Placental pericyte (primary cell): ENCODE measurements at places on chromosomes 5 and 9. TPM values are rescaled to one million over a fixed set of nuclear protein-coding genes. Genes with fewer than 3 reads are reported as not detected.

The TAF11L10 gene
- not detected in 2 replicates for total RNA-seq

The MLANA gene
- not detected in 2 replicates for total RNA-seq

The CDX1 gene
- total RNA-seq = 0.22 and 0.57 TPM in 2 replicates

The BAAT gene
- 0.14 TPM in 1 of 2 replicates, not detected in the other for total RNA-seq

The ADAMTS6 gene
- 49.2 and 141 TPM in 2 replicates for total RNA-seq

The OR1J2 gene
- not detected in 2 replicates for total RNA-seq

The HTR1A gene
- not detected in 2 replicates for total RNA-seq

The CDC20B gene
- total RNA-seq = not detected in 2 replicates

The SPINK6 gene
- total RNA-seq = not detected in 2 replicates

The RGS7BP gene
- total RNA-seq = not detected in 2 replicates

The FAM170A gene
- total RNA-seq = not detected in 2 replicates

The SLC6A3 gene
- total RNA-seq = not detected in 2 replicates

The FOXE1 gene
- total RNA-seq = 0.14 and 0.22 TPM in 2 replicates

The APBA1 gene
- total RNA-seq = 3.5 and 9.2 TPM in 2 replicates

The SPINK4 gene
- total RNA-seq = 1.3 and 1.8 TPM in 2 replicates

The TXNDC8 gene
- total RNA-seq = not detected in 2 replicates

The ADAMTS12 gene
- 135 and 203 TPM in 2 replicates for total RNA-seq

The VLDLR gene
- total RNA-seq = 8.3 and 24.7 TPM in 2 replicates

The PTPN3 gene
- 0.14 and 0.22 TPM in 2 replicates for total RNA-seq

The SPEF2 gene
- total RNA-seq = 2.6 and 2.7 TPM in 2 replicates

The TOR1B gene
- 29.1 and 42.4 TPM in 2 replicates for total RNA-seq

The SLC6A18 gene
- not detected in 2 replicates for total RNA-seq

The ZNF782 gene
- total RNA-seq = 2.8 and 3.0 TPM in 2 replicates

The ARHGEF28 gene
- total RNA-seq = 14.7 and 39.2 TPM in 2 replicates

The JAKMIP2 gene
- total RNA-seq = 0.22 and 0.29 TPM in 2 replicates

The RPS23 gene
- 1,193 and 3,056 TPM in 2 replicates for total RNA-seq

The CDH9 gene
- not detected in 2 replicates for total RNA-seq

The SLC12A7 gene
- total RNA-seq = 17.0 and 25.6 TPM in 2 replicates

The ABLIM3 gene
- 18.6 and 71.4 TPM in 2 replicates for total RNA-seq

The ISCA1 gene
- total RNA-seq = 16.2 and 25.1 TPM in 2 replicates

The GABRB2 gene
- under 0.01 and 0.43 TPM in 2 replicates for total RNA-seq

The PLEKHG4B gene
- under 0.01 and 1.1 TPM in 2 replicates for total RNA-seq

The LECT2 gene
- not detected in 2 replicates for total RNA-seq

The DAB2 gene
- 69.9 and 132 TPM in 2 replicates for total RNA-seq

The PCDHA1 gene
- total RNA-seq = not detected in 2 replicates

The IFNA13 gene
- total RNA-seq = not detected in 2 replicates

The CBY3 gene
- total RNA-seq = 0.29 TPM in 1 of 2 replicates, not detected in the other

The BTNL8 gene
- not detected in 2 replicates for total RNA-seq
